Stimulated activated CD8-positive, alpha-beta memory T cell treated with anti-CD3 and anti-CD28 coated beads, Interleukin-4, amount 100 ng/mL, for 24 hours (primary cell): ENCODE measurements at places on chromosomes 6 and 20.

DNA sequence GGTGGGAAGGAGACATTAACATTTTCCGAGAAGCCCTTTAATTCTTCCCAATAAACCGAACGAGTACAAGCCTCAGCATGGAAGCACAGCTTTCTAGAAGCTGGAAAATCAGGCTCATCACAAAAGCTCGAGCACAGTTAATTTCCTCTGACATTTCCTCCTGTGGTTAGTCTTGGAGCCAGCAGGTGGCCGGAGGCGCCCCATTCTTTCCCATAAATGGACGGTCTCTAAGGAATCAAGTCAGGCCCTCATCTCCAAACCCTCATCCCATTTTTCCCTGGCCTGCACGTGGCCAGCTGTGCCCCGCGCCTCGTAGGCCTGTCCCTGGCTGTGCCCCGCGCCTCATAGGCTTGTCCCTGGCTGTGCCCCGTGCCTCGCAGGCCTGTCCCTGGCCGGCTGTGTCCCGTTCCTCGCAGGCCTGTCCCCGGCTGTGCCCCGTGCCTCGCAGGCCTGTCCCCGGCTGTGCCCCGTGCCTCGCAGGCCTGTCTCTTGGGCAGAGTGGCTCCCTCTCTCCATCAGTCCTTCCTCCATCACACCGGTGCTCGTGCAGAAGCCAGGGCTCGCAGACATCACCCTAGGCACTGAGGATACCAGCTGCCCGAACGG, 19.7 kb upstream of the NTSR1 start:
- DNase-seq, result no peak

GRCh38 chr6:6003621-6004366, 2.9 kb downstream of the NRN1 start:
- no peak for DNase-seq

GRCh38 chr6:22958677-22959076, 389.3 kb downstream of the HDGFL1 start:
- no peak for DNase-seq

DNA sequence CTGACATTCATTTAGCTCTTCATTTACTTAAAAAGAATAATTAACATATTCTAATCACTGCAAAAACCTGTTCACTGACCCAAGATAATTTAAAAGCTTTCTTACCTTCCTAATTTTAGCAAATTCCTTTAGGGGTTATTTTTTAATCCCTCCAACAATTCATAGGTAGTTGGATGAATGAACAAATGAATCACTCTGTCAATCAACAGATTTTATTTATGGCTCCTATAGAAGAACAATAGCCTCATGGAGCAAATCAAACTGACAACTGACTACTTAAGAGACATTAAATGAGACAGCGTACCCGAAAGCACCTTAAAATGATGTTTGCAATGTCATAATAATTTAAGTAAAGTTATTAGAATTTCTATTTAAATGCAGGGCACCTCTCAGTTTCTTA, 31.5 kb upstream of the GJA1 start:
- DNase-seq, result no peak

- no peak for DNase-seq
Observed at GRCh38 chr6:12886961-12887775, 170.6 kb downstream of the PHACTR1 start.

DNA sequence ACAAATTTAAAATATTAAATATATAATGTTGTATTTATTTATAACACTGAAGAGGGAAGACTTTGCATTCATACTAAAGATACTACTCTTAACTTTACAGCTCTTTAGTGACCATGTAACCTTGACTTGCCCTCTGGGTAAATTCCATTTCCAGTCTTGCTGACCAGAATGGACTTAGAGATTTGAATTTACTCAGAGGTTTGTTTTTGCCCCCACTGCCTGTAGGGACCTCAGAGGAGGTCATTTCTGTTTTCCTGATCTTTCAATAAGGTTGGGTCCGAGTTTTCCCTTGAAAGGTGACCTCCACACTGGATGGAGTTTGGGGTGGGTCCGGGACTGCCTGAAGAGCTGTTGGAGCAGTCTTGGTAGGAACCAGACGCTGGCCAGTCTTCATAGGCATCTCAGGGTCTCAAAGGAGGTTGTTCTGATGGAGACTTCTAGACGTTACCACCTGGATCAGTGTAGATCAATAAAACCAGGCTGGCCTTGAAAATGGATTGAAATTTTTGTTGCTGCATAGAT, 26.0 kb downstream of the DCBLD1 start:
- no peak for DNase-seq
